ENCODE measurements at places on chromosomes 6 and 20.

DNA sequence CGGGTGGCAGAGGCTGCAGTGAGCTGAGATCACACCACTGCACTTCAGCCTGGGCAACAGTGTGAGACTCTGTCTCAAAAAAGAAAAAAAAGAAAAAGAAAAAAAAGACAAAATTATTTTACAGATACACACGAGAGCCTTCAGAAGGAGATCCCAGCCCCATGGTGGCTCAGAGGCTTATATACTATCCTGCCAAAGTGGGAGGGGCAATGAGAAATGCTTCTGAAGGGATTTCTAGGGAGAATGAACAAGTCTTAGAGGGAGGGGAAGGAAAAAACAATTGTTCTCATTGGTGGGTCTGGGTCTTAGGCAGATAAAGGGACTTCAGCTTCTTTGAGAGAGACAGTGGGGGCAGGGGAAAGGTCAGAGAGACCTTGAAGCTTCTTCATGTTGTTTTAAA, 76.8 kb downstream of the BANF2 start:
- DNase-seq, result no peak

GRCh38 chr6:166572370-166573261, 13.9 kb downstream of the RAMACL start:
- no peak for DNase-seq

GRCh38 chr20:23963941-23964340, 24.6 kb downstream of the GGTLC1 start:
- DNase-seq, result no peak

- no peak for DNase-seq
Measured at GRCh38 chr6:124490122-124490521, 472.1 kb upstream of the RNF217 start.

GRCh38 chr6:150756173-150756572, 109.3 kb upstream of the MTHFD1L start:
- DNase-seq, result peak; percentile 76

DNA sequence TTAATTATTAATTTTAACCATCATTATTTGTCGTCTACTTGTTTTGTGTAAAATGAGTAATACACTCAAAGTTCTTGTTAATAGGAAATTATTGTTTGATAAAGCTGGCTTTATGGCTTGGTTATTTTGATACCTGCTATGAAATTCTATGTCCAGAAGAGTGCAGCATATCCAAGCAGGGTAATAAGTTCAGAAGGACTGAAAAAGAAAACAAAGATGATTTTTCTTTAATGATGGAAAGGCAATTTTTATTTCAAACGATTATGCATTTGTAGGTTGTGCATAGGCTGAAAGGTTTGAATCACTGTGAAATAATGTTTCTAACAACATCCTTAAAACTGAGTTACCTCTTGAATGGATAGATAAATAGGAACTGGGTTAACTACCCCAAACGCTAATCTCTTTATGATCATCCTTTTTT, 1.4 kb upstream of the MAN1A1 start:
- peak; percentile 29 for DNase-seq

- DNase-seq, result no peak
Measured at GRCh38 chr6:93398723-93399122, 20.6 kb downstream of the EPHA7 start.

- DNase-seq, result no peak
Measured at GRCh38 chr6:41901882-41902519, 6.8 kb upstream of the USP49 start.

DNA sequence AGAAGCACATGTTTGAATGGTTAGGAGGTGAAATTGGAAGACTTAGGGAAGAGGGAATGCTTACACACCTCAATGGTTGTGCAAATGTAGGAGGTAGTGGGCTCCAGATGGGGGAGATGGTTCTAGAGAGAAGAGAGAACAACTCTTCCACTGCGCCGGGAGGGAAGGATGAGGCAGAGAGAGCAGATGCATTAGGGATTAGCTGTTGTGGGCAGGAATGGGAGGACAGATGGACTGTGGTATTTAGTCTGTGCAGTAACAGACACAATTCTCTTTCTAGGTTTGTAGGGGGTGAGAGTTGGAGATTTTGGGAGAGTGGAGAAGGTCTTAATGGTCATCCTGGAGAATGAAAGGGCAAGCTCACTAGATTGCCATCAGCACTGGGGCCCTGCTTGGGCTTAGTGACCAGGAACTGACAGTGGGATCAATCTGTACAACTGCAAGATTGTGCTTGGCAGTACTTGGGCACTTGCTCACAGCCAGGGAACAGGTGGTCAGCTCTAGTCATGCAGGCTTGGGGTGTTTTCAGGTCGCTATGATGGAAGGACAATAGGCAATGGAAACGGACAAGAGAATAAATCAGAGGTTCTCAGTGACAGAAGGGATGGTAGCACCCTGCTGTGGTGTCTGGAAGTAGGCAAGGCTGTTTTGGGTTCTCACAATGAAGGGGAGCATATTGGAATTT, 182.0 kb upstream of the MYLIP start:
- no peak for DNase-seq

GRCh38 chr6:133587546-133588160, 301.3 kb upstream of the TCF21 start:
- peak; percentile 51 for DNase-seq

GRCh38 chr20:10113746-10114145, 79.0 kb downstream of the ANKEF1 start:
- no peak for DNase-seq

DNA sequence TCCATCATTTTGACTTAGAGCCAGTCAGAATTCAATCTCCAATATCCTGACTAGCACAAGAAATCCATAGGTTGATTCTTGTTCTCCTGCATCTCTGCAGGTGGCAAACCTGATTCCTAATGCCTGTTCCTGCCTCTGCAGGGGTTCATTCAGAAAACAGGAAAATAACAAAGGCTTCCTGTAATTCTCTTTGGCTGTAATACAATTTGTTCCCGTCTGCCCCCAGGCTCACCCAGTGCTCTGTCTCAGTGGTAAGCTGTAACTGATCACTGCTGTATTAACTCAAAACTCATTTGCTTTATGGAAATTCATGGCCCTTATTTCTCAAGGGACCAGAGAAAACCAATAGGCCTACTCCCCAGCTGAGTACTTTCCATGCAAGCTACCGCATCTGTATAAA, 88.6 kb downstream of the OPRM1 start:
- no peak for DNase-seq

DNA sequence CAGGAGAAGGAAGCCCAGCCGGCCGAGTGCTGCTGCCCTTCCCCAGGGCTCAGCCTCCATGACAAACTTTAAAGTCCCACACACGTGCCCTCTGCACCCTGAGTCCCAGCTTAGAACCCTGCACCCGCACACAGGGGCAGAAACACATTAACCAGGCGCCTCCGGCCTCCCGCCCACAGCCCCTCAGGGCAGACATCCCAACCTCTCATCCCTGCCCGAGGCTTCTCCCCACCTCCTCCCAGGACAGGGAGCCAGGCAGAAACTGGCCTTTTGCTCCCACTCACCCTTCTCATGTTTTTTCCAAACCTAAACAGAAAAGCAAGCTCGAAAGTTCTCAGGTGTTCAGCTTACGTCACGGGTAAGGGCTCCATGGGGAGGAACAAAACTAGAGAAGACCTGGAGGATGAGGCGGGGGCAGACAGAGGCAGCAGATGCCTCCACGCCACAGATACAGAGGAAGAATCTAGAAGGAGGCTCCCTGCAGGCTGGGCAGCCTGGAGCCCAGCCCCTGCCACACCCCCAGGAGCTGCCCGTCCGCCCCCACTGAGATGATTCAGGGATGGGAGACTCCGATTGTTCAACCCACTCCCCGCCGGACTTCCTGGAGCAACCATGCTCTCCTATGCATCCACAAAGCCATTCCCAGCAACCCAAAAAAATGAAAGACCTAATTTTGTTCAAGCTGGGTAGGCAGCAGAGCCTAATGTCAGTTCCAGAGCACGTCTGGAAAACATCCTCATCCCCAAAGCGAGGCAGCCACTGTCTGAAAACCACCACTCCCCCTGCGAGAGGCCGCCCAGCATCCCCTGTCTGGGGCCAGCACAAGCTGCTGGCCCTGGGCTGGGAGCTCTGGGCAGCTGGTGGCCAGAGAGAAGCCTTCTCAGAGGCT, 8.8 kb downstream of the KCNQ2 start:
- no peak for DNase-seq

DNA sequence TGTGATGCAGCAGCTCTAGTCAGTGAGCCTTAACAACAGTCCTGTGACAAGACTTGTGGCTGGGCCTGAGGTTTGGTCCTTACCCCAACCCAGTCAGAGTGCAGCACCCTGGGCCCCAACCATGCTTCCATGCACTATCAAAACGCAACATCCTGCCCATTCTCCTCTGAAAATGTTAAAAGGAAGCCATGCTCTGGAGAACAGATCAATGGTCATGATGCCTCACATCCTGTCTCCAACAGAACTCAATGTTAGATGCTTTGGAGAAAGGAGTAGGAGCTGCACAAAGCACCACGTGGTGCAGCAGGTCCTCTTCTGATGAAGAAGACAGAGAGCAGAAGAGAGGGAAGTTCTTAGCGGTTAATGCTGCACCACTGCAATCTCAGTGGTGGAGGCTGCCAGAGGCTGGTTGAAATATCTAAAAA, 41.9 kb downstream of the TRAM2 start:
- no peak for DNase-seq

GRCh38 chr6:152952866-152953509, 29.9 kb downstream of the FBXO5 start:
- peak; percentile 38 for DNase-seq

GRCh38 chr6:148835920-148836441, 89.2 kb downstream of the UST start:
- DNase-seq, result peak; percentile 32

- no peak for DNase-seq
Measured at GRCh38 chr6:3718407-3718806, 33.1 kb downstream of the PXDC1 start.

GRCh38 chr6:101490857-101491256, 97.3 kb downstream of the GRIK2 start:
- DNase-seq, result no peak

DNA sequence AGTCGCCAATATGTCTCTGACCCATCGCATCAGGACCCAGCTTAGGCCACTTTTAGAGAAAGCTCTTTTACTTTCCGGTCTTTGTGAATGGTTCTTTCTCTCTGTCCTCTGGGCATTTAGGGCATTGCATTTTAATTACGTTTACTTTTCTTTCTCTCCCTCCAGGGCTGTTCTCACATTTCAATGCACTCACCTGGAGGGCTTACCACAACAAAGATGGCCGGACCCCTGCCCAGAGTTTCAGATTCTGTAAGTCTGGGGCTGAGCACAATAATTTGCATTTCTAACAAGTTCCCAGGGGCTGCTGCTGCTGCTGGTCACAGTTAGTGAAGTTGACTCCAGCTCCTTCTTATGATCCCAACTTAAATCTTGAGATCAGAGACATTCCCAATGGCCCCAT, 3.0 kb downstream of the ANKRD66 start:
- DNase-seq, result no peak

GRCh38 chr6:154410619-154411072, 54.0 kb upstream of the IPCEF1 start:
- peak; percentile 91 for DNase-seq

DNA sequence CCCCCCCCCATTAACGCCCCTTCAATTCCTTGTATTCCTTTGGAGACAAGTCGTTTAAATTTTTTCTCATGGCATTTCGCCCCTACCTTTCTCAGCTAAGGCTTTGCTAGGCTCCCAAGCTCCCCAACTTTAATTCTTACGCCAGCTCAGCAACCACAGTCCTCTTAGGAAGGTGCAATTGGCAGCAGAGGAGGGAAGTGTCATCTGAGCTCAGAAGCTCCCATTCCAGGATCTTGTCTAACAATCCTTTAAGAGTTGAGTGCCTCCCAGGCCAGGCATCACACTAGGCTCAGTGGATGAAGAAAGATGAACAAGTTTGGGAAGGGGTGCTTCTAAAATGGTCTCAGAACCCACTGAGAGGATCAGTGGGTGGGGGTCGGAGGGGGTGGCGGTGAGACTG, 131.2 kb upstream of the AKAP12 start:
- no peak for DNase-seq

DNA sequence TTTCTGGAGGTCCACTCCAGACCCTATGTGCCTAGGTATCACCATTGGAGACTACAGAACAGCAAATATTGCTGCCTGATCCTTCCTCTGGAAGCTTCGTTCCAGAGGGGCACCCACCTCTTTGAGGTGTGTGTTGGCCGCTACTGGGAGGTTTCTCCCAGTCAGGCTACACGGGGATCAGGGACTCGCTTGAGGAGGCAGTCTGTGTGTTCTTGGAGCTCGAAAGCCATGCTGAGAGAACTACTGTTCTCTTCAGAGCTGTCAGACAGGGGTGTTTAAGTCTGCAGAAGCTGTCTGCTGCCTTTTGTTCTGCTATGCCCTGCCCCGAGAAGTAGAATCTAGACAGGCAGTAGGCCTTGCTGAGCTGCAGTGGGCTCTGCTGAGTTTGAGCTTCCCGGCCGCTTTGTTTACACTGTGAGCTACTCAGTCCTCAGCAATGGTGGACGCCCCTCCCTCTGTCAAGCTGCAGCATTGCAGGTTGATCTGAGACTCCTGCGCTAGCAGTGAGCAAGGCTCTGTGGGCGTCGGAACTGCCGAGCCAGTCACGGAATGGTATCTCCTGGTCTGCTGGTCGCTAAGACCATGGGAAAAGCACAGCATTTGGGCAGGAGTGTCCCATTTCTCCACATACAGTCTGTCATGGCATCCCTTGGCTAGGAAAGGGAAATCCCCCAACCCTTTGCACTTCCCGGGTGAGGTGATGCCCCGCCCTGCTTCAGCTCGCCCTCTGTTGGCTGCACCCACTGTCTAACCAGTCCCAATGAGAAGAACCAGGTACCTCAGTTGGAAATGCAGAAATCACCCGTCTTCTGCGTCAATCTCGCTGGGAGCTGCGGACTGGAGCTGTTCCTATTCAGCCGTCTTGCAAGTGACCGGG, 32.5 kb upstream of the ASCC3 start:
- no peak for DNase-seq

- peak; percentile 48 for DNase-seq
Measured at GRCh38 chr6:29627755-29628418, 5.1 kb downstream of the GABBR1 start.

GRCh38 chr20:13297147-13297899, 76.2 kb downstream of the ISM1 start:
- DNase-seq, result no peak

GRCh38 chr6:30951907-30952469, 11.2 kb downstream of the MUCL3 start:
- no peak for DNase-seq

- DNase-seq, result no peak
Measured at GRCh38 chr6:2550247-2550646, 200.5 kb downstream of the MYLK4 start.

DNA sequence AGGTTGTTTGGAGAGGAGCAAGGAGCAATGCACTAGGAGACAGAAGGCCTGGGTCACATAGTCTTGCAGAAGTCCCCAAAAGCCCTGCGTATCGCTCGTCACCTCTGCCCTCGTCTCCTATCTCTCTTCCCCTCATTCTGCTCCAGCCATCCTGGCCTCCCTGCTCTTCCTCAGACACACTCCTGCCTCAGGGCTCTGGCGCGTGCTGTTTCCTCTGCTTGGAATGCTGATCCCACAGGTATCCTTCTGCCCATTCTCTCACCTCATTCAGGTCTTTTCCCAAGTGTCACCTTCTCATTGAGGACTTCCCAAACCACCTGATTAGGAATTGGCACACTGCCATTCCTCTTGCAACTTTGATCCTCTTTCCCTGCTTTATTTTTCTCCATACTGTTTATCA, 9.0 kb upstream of the SLC2A10 start:
- no peak for DNase-seq
